ENCODE measurements at places on chromosomes 6 and 20.

DNA sequence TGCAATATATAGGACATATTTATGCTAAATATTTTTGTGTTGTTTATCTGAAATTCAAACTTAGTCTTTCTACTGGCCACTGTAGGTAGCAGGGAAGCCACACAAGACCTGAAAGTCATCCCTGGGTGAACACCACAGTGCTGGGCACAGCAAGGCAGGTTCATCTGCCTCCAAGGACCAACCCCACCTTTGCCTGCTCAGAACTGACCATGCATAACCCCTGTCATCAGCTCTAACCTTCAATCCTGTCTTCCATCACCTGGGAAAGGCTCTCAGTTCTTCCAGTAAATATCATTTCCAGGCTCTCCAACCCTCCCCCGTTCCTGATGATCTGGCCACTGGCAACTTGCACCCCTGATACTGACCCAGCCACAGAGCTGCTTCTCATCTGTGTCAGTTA is 32.7 kb upstream of the CST7 start:
- no peak for DNase-seq

GRCh38 chr20:58553166-58553696 is 38.0 kb upstream of the APCDD1L start:
- no peak for DNase-seq

DNA sequence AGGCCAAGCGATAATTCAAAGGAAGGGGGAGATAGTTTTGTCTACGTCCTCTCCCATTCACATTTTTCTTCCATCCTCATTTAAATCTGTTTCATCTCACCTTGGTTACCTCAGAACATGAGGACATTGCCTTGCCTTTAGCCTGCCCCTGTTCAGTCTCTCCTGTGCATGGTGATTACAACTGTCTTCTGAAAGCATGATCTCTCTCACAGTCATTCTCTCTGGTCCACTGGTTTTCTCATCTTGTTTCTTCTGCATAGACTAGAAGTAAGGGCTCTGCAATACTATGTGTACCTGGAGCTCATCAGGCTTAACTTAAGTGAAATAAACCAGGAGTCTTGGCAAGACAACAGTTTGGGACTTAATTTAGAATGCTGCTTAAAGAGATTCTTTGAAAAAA is 31.4 kb downstream of the CLVS2 start:
- no peak for DNase-seq

GRCh38 chr20:58652606-58653294 is 1.7 kb downstream of the STX16 start:
- DNase-seq, result no peak

DNA sequence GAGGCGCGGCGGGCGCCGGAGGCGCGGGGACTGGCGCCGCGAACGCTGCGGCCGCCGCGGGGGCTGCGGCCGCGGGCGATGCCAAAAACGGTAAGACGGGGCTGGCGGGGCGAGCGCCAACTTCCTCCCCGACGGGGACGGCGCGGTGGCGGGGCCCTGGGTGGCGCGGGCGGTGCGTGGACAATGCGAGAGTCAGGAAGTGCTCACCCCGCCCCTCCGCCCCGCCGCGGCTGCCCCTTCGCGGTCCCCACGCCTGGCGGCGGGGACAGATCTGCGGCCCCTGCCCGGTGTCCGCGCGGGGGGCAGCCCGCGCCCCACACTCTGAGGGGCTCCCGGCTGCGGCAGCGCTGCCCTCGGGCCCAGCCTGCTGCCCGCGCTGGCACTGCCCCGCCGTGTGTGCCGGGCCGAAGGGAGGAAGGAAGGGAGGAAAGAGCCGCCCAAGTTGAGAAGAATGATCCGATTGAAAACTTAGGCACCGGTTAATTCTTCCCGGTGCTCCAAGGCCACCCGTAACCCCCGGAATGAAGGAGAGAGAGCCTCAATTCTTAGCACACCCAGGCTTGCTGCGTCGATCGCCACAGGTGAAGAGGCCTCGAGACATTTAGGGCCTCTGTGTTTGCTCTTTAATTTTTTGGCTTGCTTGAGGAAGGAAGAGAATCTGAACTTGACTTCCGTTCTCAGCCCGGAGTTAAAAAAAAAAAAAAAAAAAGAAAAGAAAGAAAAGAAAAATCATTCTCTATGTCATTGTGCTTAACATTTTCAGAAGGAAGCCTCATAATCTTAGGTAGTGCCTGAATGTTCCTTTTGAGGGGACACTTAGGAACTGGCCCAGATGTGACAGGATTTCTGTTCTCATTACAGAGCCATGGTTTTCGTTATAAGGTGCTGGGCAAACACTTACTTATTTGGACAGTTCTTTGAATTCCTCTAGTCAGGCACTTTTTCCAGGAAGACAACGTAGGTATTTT is 982 bp downstream of the HECA start:
- DNase-seq, result peak; percentile 61

GRCh38 chr6:4906293-4907276 is 97.3 kb downstream of the RPP40 start:
- DNase-seq, result peak; percentile 49

- DNase-seq, result no peak
These were observed 36.6 kb downstream of the CRISP2 start for GRCh38 chr6:49676671-49677281.

DNA sequence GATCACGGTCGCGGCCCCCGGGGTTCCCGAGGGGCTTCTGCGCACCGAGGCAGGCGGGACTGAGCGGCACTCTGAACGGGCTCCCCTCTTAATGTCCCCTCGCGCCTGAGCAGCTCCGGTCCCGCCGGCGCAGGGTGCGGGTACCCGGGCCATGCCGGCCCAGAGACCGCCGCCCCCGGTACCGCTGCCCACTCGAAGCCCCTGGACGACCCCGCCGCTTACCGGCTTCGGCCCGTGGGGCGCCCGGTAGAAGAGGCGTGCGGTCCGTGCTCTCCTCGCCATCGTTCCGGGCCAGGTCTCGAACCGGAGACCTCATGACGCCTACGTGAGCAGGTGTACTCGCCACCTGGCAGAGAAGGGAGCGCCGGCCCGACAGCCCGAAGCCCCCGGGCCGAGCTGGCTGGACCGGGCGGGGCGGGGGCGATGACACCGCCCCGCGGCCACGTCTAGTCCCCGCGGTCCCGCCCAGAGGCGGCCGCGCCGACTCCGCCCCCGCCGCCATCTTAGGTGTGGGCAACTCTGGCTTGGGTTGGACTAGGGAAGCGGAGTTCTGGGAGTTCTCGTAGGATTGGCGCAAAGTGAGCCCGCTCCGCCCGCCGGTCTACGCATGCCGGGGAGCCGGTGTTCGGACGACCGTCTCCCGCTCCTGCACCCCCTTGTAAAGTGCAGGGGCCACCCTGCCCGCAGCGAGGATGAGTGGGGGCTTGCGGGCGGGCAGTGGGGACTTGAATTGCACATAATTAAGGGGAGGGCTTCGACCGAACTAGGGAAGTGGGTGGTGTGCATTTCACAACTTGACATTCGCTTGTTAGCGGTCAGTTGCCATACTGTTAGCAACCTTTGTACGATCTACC is at the start of gene SLC17A5:
Gene SLC17A5, minus strand, starts transcription at position 422 of the 854 bp plus-strand sequence. Its CDS starts 106 bp downstream, at position 316.
- DNase-seq, result peak; percentile 95

DNA sequence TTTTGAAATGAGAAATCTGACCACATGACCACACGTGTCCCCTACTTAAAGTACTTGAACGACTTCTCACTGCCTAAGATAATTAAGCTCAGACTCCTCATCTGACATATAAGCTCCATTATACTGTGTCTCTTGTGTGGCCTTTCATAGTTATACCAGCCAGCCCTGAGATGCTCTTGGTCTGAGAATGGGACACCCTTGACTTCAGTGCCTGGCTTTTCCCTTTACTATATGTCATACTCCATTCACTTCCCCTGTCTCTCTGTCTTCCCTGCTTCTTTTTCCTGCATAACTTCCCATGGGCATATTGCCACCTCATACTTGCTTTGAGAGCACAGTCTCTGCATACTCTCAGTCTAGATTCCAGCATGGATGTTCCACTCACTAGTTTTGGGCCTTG is 53.4 kb upstream of the TINAG start:
- DNase-seq, result no peak

- DNase-seq, result no peak
These were observed 210.4 kb upstream of the RNF24 start for GRCh38 chr20:4225745-4226144.

DNA sequence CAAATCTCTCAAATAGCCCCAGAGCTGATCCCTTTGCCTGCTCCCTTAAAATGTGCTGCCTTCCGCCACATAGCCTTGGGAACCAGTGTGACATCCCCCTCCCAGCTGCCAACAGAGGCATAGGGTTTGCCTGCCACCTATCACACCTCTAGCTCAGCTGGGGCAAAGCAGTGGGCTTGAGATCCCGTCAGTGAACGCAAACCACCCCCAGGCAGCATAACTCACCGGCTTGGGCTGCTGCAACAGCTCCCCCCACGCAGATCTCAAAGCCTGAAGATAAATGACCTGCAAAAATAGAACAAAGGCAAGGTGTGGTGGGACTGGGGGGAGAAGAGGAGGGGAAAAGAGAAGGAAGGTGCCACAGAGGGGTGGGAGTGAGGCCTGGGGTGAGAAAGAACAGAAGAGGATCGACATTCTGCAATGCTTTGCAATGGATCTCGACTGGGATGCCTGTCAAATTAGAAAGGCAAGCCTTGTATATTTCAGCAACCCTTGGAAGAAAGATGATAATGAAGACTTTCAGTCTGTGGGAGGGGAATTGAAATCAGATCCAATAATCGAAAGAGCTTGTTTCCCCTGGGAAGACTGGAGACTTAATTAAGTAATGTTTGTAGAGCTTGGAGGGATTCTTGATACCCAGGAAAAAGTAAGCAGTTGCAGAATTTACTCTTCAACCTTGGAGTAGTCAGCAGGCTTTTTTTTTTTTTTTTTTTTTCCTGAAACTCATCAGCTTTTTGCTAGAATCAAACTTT is 1.3 kb downstream of the PDYN start:
- DNase-seq, result no peak

DNA sequence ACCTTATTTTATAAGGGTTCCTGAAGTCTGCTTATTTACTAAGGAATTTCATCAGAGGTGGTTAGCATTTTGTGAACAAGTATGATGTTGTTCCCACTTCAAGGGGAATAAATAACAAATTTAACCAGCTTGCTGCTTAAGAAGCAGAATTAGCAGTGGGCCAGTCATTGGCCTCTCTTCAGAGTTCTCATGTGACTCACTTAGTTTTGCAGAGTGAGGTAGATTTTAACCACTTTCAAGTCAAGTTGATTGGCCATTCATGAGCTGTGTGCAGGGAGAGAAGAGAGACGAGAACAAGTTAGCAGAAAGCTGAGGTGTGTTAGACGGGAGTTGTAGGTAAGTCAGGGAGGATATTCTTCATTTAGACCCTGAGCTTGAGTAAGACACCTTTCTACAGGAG is 18.1 kb downstream of the TOP1 start:
- peak; percentile 43 for DNase-seq

- no peak for DNase-seq
These were observed 90.4 kb upstream of the TMEM30A start for GRCh38 chr6:75374961-75375400.

DNA sequence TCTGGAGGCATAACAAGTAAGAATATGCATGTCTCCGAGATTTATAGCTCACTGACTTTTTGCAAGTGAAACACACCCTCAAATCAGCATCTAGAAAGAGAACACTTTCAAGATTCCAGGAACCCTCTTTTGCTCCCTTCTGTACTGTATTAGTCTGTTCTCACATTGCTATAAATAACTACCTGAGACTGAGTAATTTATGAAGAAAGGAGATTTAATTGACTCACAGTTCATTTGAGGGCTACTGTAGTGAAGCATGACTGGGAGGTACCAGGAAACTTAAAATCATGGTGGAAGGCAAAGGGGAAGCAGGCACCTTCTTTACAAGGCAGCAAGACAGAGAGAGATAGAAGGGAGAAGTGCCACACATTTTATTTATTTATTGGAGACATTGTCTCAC is 269.9 kb downstream of the UTRN start:
- DNase-seq, result no peak

DNA sequence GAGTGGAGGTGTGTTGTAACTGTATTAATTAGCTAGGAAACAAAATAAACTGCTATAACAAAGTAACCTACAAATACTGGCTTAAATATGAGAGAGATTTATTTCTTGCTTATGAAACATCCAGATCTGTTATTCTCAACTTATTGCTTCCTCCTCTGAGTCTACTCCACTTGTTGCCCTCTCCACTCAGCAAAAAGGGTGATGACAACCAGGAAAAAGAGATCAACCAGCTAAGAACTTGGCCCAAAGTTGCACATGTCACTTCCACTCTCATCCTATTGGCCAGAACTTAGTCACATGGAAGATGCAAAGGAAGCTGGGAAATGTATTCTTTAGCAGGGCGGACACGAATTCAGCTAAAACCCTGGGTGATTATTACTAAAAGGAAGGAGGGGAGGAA is 5.2 kb upstream of the TP53RK start:
- DNase-seq, result peak; percentile 61

- no peak for DNase-seq
These were observed 83.9 kb downstream of the PKIB start for GRCh38 chr6:122694075-122694474.

- DNase-seq, result no peak
These were observed 16.2 kb upstream of the SLC22A16 start for GRCh38 chr6:110492584-110492983.

GRCh38 chr20:59259946-59260345 is 40.5 kb upstream of the EDN3 start:
- no peak for DNase-seq

DNA sequence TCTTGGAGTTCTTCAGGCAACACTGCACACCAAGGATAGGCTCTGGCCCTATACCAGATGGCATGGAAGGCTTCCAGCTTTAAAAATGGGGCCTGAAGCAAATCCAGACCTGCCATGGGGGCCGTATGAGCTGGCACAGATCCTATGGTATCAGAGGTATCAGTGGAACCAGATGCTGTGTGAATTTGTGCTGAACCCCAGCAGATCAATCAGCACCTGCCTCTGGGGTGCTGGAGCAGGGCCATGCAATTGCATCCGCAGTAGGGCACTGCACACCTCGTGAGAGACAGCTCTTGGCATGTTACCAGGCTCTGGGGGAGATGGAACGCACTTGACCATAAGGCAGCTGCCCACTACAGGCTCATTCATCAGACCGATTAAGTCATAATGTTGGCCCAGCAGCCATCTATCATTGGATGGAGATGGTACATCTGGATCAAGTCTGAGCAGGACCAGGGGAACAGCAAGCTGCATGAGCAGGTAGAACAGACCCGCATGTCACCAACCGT is 221.5 kb downstream of the MYLK4 start:
- DNase-seq, result no peak

- DNase-seq, result no peak
These were observed 43.0 kb upstream of the TGM2 start for GRCh38 chr20:38208088-38208487.

GRCh38 chr6:129485746-129486145 is 224.2 kb downstream of the ARHGAP18 start:
- no peak for DNase-seq

DNA sequence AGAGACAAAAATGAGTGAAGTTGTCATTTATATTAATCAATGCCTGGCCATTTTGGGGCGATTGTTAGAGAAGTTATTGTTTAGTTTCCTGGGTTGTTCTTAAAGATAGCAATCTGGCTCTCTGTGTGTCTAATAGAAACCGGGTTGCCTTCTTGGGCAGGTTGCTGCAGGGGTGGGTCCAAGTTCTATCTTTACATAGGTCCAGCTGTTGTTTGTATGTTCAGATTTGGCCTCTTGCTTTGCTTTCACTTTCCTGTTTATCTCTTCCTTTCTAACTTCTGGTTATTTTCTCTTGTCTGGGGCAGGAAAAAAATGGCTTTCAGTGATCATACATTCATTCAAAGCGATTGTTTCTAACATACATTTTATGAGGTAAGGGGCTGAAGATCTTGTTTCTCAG is 128.4 kb upstream of the NOX3 start:
- peak; percentile 53 for DNase-seq

All from GM12865 (cell line).